ENCODE measurements at places on chromosomes 13 and 19.

- DNase-seq, result no peak
These were observed 35.6 kb downstream of the ATP11A start for GRCh38 chr13:112725346-112726015.

DNA sequence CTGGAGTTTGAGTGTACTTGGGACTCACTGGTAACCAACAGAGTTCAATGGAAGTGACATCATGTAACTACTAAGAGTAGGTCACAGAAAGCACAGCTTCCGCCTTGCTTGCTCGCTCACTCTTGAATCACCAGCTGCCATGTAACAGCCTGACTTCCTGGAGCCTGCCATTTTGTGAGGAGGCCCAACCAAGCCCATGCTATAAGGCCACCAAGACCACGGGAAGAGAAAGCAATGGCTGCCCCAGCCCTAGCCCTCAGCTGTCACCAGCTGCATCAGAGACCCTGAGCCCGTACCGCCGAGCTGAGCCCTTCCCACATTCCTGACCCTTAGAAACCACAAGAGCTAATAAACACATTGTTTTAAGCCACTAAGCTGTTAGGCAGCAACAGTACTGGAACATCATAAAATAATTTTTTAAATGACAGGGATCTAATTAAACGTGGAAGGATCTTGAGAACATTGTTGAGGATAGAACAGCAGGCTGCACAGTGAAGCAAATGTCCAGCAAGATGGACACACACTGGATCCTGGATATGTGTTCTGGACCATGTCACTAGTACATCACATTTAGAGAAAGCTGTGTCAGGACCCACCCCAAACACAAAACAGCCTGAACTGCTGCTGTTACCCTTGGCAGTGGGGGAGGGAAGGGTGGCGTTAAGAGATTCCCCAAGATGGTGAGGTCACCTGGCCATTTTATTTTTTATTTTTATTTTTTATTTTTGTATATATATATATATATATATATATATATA lies 21.7 kb upstream of the LDLR start:
- no peak for DNase-seq

- no peak for DNase-seq
These were observed 1.1 kb downstream of the CLN5 start for GRCh38 chr13:76993021-76993420.

- DNase-seq, result no peak
These were observed 54.4 kb downstream of the MLLT1 start for GRCh38 chr19:6225232-6225865.

- no peak for DNase-seq
These were observed 284.3 kb downstream of the FOXO1 start for GRCh38 chr13:40381935-40382764.

GRCh38 chr13:90091611-90092010 lies 1255.9 kb upstream of the MIR17HG start:
- no peak for DNase-seq

GRCh38 chr19:51410950-51411748 lies 6.3 kb downstream of the SIGLEC10 start:
- no peak for DNase-seq

GRCh38 chr19:3053218-3053621 lies 9.1 kb downstream of the TLE5 start:
- no peak for DNase-seq

GRCh38 chr13:98947925-98948324 lies 29.9 kb downstream of the DOCK9 start:
- no peak for DNase-seq

DNA sequence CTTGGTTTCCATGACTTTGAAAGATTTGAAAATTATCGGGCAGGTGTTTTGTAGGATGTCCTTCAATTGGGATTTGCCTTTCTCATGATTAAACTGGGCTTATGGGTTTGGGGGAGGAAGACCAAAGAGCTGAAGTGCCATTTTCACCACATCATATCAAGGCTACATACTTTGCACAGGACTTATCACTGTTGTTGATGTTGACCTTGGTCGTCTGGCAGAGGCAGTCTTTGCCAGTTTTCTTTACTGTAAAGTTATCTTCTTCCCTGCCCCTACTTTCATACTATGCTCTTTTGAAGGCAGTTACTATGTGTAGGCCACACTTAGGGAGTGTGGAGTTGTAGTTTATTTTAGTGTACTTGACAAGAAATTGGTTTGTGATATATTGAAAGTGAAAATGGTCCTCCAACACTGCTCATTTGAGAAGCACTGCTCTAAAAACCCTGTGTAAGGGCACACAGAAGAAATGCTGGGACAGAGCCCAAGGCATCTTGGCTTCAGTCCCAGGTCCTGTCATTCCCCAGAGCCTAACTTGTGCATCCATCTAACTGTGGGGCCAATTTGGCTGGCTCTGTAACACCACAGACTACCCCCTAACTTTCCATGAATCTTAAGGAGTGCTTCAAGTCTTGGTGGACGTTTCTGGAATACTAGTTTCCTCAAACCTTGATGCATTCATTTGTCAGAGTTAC lies 384.9 kb downstream of the KCNRG start:
- DNase-seq, result no peak

All from stimulated activated CD8-positive, alpha-beta memory T cell treated with anti-CD3 and anti-CD28 coated beads, Interleukin-7, amount 100 ng/mL, for 48 hours (primary cell).